Lung (tissue), 17 donors: ENCODE measurements at places on chromosomes 1 and 21.

DNA sequence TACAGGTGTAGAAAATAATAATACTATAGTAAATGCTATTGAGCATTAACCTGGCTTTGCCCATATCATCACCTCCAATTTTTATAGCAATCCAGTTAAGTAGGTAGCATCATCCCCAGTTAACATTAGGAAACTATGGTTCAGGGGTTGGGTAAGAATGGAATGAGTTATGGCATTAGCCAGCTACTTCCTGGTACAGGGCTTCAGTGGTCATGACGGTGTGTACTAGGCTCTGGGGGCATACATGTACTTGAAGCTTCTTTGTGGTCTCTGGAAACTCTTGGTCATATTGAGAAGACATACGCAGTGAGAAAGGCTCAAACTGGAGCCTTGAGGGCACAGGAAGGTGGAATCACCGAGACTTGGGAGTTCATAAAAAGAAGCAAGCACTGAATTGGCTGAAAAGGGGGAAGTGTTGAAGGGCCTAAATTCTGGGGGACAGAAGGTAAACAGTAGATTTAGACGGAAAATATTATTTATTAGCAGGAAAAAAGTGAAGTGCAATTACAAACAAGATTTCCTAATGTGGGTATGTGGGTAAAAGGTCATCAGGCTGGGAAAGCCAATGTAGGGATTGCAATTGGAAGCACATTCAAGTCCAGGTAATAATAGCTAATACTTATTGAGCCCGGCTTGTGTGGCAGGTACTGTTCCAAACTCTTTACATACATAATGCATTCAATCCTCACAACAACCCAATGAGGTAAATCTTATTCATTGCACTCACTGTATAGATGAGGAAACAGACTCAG is 114.2 kb upstream of the ATP1A1 start:
- no peaks in the 10 kb centered on the region for H3K4me1 ChIP-seq
- H3K27me3 ChIP-seq: no peaks in the 10 kb centered on the region
- H3K36me3 ChIP-seq: no peaks in the 10 kb centered on the region
- no peak overlapping the region for H3K27ac ChIP-seq
- DNase-seq: no peak

DNA sequence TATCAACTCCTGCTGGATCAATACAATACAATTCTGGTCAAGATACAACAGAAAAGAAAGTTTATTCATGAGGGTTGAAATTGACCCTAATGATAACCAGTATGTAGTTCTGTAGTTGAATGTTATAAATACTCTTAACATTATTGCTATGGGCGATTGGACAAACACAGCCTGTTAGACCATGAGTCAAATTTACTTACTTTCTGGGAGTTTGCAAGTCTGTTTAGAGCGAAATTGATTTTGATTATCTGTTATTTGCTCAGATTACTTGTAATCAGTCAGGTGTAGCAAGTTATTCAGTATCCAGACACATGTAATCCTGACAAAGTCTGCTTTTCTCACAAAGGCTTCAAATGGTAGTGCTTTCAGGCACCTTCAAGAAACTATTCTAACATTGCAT is 216.6 kb upstream of the B3GALT2 start:
- no peaks in the 10 kb centered on the region for H3K27me3 ChIP-seq
- peaks cover 3% of the 10 kb centered on the region for H3K36me3 ChIP-seq
- no peak overlapping the region for H3K4me3 ChIP-seq
- no peaks in the 10 kb centered on the region for H3K4me1 ChIP-seq

DNA sequence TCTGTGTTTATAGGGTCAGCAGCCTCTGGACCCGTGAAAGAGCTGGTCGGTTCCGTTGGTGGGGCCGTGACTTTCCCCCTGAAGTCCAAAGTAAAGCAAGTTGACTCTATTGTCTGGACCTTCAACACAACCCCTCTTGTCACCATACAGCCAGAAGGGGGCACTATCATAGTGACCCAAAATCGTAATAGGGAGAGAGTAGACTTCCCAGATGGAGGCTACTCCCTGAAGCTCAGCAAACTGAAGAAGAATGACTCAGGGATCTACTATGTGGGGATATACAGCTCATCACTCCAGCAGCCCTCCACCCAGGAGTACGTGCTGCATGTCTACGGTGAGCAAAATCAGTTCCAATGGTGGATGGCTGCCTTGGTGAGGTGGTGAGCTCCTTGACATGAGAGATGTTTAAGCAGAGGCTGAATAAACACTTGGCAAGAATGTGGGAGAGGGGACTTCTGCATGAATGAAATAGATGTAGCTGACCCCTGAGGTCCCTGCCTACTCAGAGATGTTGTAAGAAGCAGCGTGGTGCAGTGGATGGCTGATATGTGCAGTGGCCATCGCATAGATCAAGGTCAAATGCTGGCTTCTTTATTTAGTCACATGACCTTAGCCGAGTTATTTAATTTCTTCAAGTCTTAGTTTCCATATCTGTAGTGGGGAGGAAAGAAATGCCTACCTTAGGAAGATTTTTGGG is 9.3 kb downstream of the SLAMF7 start:
- H3K36me3 ChIP-seq: no peaks in the 10 kb centered on the region
- H3K27me3 ChIP-seq: no peaks in the 10 kb centered on the region
- no peak overlapping the region for H3K4me3 ChIP-seq
- peaks cover 1% of the 10 kb centered on the region for H3K4me1 ChIP-seq

GRCh38 chr1:181504399-181504842 is 21.1 kb downstream of the CACNA1E start:
- no peaks in the 10 kb centered on the region for H3K36me3 ChIP-seq
- H3K4me1 ChIP-seq: no peaks in the 10 kb centered on the region
- DNase-seq: no peak
- H3K27me3 ChIP-seq: no peaks in the 10 kb centered on the region

GRCh38 chr1:235910357-235911299 is 43.9 kb upstream of the LYST start:
- DNase-seq: no peak
- peak overlapping the region; percentile 40 for H3K27ac ChIP-seq
- no peaks in the 10 kb centered on the region for H3K36me3 ChIP-seq
- H3K4me1 ChIP-seq: no peaks in the 10 kb centered on the region
- no peak overlapping the region for H3K4me3 ChIP-seq

DNA sequence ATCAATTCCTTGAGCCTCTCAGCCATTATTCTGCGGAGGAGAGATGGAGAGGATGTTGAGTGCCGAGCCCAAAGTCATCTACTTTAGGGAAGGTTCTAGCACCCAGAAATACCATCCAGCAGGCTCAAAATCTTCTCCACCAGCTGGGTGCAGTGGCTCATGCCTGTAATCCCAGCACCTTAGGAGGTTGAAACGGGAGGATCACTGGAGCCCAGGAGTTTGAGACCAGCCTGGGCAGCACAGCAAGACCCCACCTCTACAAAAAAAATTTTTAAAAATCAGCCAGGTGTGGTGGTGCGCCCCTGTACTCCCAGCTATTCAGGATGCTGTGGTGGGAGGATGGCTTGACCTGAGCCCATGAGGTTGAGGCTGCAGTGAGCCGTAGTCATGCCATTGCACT is 39.5 kb upstream of the CAPZB start:
- no peak for DNase-seq
- no peaks in the 10 kb centered on the region for H3K36me3 ChIP-seq
- H3K27me3 ChIP-seq: no peaks in the 10 kb centered on the region
- H3K27ac ChIP-seq: no peak overlapping the region
- no peak overlapping the region for H3K4me3 ChIP-seq

- H3K4me1 ChIP-seq: peaks cover 13% of the 10 kb centered on the region
- H3K4me3 ChIP-seq: peak overlapping the region; percentile 94
- DNase-seq: peak; percentile 62
- peaks cover 6% of the 10 kb centered on the region for H3K36me3 ChIP-seq
Observed at GRCh38 chr1:46301808-46302640, 1.4 kb downstream of the LRRC41 start.

GRCh38 chr1:90925928-90926869 is 95.6 kb downstream of the ZNF644 start:
- peaks cover 2% of the 10 kb centered on the region for H3K4me1 ChIP-seq
- peaks cover 4% of the 10 kb centered on the region for H3K36me3 ChIP-seq
- H3K4me3 ChIP-seq: no peak overlapping the region
- DNase-seq: no peak

- H3K36me3 ChIP-seq: no peaks in the 10 kb centered on the region
- no peak for DNase-seq
- no peak overlapping the region for H3K27ac ChIP-seq
- H3K4me3 ChIP-seq: no peak overlapping the region
- H3K27me3 ChIP-seq: no peaks in the 10 kb centered on the region
- peaks cover 8% of the 10 kb centered on the region for H3K4me1 ChIP-seq
Observed at GRCh38 chr1:33176362-33176850, 5.4 kb downstream of the TRIM62 start.

GRCh38 chr1:29090937-29091618 is 32.6 kb downstream of the TMEM200B start:
- H3K4me1 ChIP-seq: peaks cover 1% of the 10 kb centered on the region
- H3K4me3 ChIP-seq: no peak overlapping the region
- H3K27me3 ChIP-seq: no peaks in the 10 kb centered on the region
- DNase-seq: no peak
- no peak overlapping the region for H3K27ac ChIP-seq

GRCh38 chr1:208002672-208003071 is 91.7 kb upstream of the CD34 start:
- DNase-seq: no peak
- no peak overlapping the region for H3K27ac ChIP-seq
- H3K4me3 ChIP-seq: no peak overlapping the region

- H3K36me3 ChIP-seq: no peaks in the 10 kb centered on the region
- no peak overlapping the region for H3K4me3 ChIP-seq
- no peak overlapping the region for H3K27ac ChIP-seq
- H3K27me3 ChIP-seq: no peaks in the 10 kb centered on the region
- H3K4me1 ChIP-seq: no peaks in the 10 kb centered on the region
Observed at GRCh38 chr1:237556911-237557310, 333.8 kb downstream of the ZP4 start.

- no peak for DNase-seq
- no peak overlapping the region for H3K27ac ChIP-seq
- no peaks in the 10 kb centered on the region for H3K36me3 ChIP-seq
Observed at GRCh38 chr1:246147524-246148461, 359.3 kb downstream of the SMYD3 start.

- H3K27ac ChIP-seq: peak overlapping the region; percentile 59
- H3K27me3 ChIP-seq: no peaks in the 10 kb centered on the region
- H3K4me1 ChIP-seq: no peaks in the 10 kb centered on the region
- peak; percentile 23 for DNase-seq
- H3K36me3 ChIP-seq: no peaks in the 10 kb centered on the region
Observed at GRCh38 chr1:165616054-165616612, 14.9 kb upstream of the MGST3 start.

DNA sequence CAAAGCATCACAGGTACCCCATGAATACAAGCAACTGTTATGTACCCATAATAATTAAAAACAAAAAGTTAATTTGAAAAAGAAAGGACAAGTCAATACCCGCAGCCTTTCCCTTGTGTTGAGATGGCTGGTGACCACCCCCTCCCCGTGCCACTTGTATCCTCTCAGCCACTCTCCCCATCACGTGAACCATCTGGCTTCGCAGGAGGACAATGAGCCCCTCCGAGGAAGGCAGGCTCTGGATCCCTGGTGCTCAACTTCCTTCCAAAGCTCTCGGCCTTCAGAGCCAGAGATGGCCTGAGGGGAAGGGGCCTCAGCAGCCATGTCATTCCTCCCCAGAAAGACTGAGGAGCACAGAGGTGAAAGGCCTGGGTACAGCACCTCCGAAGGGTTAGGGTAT is 120.4 kb upstream of the RAB4A start:
- H3K27me3 ChIP-seq: no peaks in the 10 kb centered on the region
- no peak overlapping the region for H3K27ac ChIP-seq
- H3K4me3 ChIP-seq: no peak overlapping the region
- no peaks in the 10 kb centered on the region for H3K36me3 ChIP-seq

- H3K4me3 ChIP-seq: no peak overlapping the region
- no peak for DNase-seq
- no peaks in the 10 kb centered on the region for H3K27me3 ChIP-seq
- no peaks in the 10 kb centered on the region for H3K36me3 ChIP-seq
- H3K27ac ChIP-seq: peak overlapping the region; percentile 5
Observed at GRCh38 chr1:182207300-182207699, 145.8 kb upstream of the ZNF648 start.

DNA sequence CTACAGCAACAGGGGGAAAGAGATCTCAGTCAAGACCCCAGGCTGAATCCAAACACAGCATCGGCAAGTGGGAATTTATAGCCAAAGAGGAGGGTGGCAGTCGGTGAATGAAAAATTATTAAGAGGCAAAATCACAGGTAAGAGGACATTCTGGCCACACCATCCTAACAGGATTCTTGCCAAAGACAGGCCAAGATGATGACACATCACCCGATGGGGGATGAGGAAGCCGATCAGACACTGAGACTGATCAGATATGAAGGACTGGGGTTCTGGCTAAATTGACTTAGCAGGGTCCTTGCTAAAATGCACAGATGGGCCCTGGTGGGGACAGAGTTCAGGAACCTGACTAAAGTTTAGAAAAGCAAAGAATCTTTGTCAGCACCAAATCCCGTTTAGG is 402.2 kb downstream of the SMYD3 start:
- no peak for DNase-seq
- no peaks in the 10 kb centered on the region for H3K27me3 ChIP-seq
- no peaks in the 10 kb centered on the region for H3K36me3 ChIP-seq
- no peak overlapping the region for H3K4me3 ChIP-seq

GRCh38 chr1:32816676-32817158 is 441 bp downstream of the YARS1 start:
- peak; percentile 26 for DNase-seq
- H3K36me3 ChIP-seq: no peaks in the 10 kb centered on the region
- H3K4me1 ChIP-seq: peaks cover 8% of the 10 kb centered on the region
